ENCODE measurements at places on chromosomes 5 and 9.

DNA sequence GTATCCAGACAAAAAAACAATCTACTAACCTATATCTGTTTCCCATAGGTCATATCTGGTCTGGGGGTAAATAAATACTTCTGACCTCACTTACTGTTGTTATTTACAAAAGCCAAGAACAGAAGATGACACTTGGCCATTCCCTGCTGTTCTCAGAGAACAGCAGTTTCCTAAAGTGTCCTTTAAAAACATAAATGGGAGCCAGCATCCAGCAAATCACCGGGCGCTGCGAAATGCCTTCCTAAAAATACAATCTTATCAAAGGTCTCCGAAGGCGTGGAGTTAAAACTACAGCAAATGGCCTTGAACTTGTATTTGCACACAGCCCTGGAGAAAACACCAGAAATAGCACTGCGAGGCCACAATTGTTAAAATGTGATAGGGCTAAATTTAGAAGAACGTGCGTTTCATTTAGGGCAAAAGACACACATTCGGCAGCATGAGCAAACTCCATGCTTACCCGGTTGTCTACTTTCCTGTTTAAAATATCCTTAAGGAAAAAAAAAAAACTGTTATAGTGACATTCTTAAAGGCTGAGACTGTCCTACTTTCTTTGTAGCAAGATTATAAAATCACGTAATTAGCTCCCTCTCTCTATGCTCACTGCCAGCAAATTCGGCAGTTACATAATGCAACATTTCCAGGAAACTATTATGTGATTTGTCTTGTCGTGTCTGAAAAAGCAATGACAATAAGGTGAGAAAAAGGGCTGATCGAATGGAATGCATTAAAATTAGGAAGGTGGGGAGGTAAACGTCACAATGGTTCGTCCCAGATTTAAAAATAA is 1.5 kb downstream of the NFIL3 start:
- no peak for DNase-seq

DNA sequence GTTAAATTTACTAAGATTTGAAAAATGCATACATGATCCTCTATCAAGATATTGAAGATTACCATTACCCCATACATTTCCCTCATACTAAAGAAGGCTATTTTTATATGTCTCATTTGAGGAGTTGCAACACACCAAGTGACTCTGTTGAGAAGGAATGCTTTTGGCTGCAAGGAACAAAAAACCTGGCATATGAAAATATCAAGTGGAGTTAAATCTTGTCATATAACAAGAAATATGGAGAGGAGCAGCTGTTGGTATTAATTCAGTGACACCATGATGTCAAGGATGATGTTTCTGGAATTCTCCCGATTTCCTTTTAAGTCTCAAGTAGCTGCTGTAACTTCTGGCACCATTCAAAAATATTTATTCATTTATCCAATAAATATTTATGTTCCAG is 193.8 kb downstream of the CSNK1G3 start:
- no peak for DNase-seq

DNA sequence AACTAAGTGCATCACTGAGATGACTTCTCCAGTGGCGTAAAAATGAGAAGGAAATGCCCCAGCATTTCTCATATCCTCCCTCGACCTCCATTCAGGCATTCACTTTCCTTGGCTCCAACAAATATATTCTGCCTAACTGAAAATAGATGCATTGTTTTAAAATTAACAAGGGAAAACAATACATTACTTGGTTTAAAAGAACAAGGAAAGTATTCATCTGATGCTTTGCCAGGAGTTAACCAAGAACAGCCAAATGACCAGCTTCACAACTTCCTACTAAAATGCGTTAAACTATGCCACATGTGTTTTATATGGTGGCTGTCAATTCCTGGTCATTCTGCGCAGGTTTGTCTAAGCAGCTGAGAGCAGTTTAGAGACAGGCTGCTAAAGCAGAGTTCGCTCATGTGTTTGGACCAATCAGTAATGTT is 121.4 kb downstream of the GNAQ start:
- DNase-seq: no peak

GRCh38 chr5:39437467-39437866 is 12.7 kb upstream of the DAB2 start:
- no peak for DNase-seq

- no peak for DNase-seq
Measured at GRCh38 chr5:122442938-122443337, 130.9 kb downstream of the SNCAIP start.

DNA sequence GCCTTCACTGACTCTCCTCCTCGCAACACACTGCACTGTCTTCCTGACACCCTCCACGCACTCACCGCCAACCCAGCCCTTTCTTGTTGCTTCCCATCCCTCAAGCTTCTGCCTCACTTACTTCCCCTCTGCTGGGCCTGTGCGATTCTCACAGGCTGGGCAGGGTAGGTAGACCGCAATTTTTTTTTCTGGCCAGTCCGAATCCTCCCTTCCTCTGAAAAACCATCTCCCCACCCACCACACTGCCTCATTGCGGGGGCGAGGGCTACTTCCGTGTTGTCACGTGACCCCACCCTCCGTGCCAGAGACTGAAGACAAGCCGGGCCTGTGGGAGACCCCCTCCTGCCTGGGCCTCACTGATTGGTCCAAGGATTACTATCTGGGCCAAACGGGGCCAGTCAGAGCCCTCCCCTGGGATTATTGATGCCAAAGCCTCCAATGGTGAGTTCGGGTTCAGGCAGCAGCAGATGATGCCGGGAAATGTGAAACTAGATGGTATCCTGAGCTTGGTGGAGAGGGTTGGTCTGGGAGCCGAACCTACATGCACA is 73.1 kb downstream of the STK10 start:
- peak; percentile 65 for DNase-seq

- no peak for DNase-seq
Measured at GRCh38 chr9:135240222-135240621, 152.8 kb downstream of the OLFM1 start.

DNA sequence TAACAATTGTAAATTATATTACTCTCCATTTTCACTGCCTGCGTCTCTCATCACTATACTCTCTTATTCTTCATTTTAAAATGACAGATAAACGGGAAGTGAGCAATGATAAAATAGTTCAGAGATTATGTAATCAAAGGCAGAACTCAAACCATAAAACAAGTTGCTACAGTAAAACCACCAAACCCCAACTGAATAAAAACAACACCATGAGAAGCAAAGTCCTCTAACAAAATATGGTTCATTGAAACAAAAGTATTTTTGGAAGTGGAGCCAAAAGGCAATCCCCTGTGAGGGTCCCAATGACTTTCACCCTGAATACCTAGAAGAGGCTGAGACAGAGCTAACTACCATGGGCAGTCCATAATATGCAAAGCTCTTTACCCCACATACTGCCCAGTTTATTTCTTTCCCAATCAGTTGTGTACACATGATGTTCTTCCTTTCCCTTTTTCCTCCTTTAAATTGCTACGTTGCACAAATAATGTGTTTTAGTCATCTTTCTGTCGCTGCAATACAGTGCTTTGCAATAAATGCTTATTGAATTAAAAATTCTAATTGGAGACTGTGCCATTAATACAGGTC is 64.0 kb upstream of the PTGER4 start:
- DNase-seq: no peak

DNA sequence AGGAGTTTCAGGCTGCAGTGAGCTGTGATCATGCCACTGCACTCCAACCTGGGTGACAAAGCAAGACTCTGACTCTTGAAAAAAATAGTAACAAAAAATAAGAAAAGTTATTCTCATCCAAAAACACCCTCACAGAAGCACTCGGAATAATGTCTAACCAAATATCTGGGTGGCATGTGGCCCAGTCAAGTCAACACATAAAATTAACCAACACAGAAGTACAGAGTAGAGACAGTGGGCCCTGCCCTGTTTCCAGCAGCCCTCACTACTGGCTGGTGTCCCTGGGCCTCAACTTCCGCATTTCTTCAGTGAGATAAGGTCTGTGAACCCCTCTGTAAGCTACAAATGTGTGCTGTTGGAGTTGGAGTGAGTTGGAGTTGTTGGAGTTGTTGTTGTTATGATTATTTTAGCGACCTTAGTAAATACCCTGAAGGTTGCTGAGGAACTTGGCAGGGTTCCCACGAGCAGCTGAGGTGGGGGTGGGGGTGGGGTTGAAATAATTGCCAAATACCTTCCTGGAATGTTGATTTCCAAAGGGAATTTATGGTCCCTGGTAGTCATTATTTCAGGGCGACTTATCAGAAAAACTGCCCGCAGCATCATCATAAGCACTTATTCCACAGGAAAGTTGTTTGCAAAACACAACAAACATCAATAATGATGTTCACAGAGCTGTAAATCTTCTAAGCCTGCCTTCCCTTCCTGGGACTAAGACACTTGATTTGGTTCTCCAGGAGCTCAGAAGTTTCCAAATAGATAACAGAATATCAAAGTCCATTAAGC is 30.2 kb downstream of the C5orf15 start:
- DNase-seq: no peak

DNA sequence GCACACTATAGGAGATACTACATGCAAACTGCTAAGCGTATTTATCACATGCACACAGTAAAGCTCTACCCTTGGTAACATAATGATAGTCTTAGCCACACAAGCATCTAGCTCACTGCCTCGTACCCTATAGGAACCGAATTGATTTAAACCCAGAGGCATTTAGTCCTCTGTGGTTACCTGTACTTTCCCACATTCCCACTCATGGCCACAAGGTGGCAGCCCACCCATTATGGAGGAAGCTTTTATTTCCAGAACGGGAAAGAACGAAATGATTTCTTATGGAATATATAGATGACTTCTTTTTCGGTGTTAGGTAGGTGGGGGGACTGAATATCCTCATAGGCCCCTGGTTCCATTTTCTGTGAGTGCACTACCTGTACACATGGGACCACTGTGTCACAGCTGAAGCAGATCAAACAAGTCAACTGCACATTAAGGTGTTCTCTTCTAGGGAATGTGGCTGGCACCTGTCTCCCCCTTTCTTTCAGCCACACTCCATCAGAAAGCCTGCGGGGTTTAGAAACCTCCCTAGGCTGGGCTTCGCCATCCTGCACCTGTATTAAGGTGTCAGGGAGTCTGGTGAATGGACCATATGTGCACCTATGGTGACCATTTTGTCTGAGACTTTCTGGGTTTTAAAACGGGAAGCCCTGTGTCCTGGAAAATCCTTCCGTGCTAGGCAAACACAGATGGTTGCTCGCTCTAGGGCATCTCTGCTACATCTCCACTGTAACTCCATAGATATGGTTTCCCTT is 313.2 kb downstream of the SLIT3 start:
- DNase-seq: no peak

- no peak for DNase-seq
Measured at GRCh38 chr5:96823900-96824380, 16.2 kb upstream of the ERAP1 start.

DNA sequence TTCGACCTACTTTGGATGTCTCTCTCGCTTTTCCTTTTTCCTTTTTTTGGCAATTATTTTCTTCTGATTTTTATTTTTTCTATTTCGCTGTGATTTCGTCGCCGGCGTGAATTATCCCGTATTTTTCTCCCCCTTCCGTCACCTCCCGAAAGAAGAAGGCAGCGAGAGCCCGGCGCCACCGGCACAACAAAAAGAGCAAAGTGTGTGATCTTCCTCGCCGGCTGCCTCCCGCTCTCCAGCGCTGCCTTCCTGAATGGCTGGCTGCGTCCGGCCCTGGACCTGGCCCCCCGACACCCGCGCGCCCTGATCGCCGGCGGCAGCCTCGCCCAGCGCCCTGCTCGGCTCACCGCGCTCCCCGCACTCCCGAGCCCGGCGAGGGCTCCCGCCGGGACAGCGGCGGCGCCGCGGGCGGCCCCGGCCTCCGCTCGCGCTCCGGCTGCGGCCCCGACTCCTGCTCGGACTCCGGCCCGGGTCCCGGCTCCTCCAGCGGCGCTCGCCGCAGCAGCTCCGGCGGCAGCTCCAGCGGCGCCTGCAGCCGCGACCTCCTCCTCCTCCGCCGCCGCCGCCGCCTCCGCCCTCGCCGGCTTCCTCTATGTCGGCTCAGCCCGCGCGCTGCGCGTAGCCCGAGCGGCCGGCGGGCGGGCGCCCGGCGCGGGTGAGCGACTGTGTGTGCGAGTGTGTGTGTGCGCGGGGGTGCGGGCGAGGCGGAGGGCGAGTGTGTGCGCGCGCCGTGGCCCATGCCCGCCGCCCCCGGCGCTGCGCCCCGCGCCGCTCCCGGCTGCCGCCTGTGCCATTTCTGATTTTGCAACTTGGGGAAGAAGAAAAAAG is 960 bp downstream of the NR2F1 start:
- no peak for DNase-seq
